ENCODE measurements at places on chromosomes 16 and 17.

GRCh38 chr16:14240219-14240843 lies 169.2 kb downstream of the MRTFB start:
- DNase-seq = no peak

DNA sequence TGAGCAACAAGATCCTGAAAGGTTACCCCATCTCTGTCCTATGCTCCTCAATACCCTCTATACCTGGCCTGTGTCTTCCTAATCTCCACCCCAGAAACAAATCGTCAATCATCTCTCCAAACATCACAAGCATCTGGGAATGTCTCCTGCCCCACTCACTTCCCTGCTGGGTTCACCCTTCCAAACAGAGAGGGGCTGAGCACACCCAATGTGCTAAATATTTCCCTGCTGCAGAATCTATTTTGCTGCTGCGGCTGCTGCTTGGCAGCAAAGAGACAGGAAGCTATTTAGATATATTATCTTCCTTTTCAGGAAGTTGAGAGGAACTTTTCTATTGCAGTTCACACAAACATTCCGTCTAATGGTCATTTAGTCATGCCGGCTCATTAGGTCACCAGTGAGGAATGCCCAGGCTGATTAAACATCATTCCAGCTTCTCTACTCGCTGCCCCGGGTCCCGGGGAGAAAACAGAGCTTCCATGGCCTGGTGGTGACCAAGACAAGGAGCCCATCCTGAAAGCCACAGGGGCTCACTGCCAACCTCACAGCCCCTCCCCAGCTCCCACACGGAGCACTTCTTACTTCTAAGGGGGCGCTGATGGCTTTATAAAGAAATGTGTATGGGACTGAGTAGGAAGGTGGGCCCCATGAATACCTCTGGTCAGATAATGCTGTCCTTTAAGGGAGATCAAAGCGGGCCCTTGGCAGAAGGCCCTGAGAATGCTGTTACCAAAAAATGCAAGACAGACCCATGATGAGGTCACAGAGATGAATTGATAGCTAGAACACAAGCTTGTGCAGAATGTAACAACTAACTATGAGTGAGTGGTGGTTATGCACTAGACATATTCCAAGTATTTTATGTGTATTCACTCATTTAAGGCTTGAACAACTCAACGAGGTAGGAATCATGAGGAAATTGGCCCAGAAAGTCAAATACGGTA lies 218.3 kb downstream of the SOX9 start:
- DNase-seq = no peak

DNA sequence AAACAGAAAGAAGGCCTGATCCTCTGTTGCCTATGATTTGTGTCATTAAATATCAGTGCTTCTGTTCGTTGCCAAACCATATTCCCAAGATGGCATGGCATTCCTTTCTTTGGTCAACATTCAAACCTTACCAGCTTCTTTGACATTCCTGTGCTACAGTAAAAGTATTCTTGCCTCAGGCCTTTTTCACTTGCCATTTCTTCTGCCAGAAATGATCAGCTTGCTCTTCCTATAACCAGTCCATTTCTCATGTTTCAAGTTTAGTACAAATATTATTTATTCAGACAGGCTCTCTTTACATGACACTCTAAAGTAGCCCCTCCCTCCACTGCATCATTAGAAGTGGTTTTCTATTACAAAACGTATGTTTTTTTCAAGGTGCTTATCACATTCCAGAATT lies 278.3 kb downstream of the KCNJ2 start:
- DNase-seq = no peak

DNA sequence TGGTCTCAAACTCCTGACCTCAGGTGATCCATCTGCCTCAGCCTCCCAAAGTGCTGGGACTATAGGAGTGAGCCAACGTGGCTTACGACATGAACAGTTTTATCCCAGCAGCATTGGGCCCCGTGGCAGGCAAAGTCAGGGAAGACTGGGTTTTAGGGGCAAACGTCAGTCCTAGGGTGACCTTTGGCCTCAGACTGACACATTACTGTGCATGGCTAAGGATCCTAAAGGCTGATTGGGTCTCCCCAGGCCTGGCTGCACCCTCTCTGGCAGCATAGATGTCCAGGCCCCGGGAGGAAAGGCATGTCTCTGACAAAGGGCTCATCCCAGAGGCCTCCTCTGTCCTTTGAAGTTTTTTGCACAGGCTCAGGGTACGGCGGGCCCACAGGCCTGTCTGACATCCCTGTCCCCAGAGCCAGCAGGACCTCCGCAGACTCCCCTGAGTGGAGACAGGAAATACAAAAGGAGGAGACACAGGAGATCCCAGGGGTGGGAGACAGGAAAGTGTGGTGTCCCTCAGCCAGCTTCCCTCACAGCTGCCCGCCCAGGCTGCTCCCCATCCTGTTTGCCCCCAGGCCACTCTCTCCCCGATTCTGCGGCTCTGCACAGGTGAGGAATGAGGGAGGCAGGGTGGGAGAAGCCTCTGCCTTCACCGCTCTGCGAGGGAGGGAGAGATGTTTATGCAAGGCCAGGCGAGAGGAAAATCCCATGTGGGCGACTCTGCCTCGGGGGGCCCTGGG lies 54.5 kb upstream of the MTSS2 start:
- no peak for DNase-seq

DNA sequence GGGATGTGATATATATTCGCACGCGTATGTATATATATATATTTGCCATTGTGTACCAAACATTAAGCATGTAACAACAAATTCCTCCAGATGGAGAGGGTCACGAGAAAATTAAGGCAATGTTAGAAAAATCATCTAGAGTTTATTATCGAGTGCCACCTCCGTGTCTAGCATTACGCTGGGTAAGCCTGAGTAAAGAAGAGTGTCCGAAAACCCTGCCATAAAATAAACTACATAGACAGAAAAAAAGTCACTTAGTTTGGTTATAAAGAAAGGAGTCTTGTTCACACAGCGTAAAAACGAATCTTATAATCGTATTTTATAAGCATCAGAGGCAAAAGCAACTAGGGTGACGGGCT lies 644 bp upstream of the RHOT1 start:
- no peak for DNase-seq

DNA sequence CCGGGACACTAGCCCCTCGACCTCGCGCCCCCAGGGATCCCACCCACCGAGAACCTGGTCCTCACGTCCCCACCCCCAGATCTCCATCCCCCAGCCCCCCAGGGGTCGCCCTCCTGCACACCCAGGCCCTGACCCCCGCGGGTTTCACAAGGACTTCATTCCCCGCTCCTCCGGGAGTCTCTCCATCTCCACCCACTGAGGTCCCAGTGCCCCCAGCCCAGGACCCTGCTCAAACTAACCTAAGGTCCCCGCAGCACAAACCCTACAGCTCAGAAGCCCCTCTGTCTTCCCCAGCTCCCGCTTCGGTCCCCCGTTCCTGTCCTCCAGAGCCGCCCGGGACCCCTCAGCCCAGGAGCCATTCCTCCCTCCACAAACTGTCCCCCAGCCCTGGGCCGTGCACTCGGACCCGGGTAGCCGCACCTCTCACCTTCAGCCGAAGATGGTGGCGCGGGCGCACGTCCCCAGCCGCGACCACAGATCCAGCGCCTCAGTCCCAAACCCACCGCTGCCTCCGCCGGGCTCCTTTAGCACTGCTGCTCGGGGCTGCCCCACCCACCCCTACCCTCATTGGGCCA lies at the start of gene MYH10:
Gene MYH10 (minus strand): TSS at position 499 of the 575 bp plus-strand sequence. CDS start 7,479 bp downstream, outside the sequence.
- DNase-seq = no peak

DNA sequence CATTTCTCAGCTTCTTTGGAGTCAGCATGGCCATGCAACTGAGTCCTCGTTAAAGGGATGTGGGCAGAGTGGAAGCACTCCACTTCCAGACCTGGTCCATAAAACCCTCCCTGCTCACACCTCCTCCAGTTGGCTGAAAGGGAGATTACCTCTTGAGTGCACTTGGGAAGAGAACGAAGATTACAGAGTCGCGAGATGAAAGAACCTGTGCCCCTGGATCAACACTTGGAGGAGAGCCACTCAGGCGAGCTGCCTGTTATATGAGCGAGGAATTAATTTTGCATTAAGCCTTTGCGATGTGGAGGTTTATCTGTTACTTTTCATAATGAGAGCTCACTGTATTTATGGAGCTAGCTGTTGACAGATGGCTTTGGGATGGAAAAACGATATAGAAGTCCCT lies 147.9 kb downstream of the MAF start:
- DNase-seq = no peak
